ENCODE measurements at places on chromosomes 11 and 22. TPM values are rescaled to one million over a fixed set of nuclear protein-coding genes. Genes with fewer than 3 reads are reported as not detected.

DNA sequence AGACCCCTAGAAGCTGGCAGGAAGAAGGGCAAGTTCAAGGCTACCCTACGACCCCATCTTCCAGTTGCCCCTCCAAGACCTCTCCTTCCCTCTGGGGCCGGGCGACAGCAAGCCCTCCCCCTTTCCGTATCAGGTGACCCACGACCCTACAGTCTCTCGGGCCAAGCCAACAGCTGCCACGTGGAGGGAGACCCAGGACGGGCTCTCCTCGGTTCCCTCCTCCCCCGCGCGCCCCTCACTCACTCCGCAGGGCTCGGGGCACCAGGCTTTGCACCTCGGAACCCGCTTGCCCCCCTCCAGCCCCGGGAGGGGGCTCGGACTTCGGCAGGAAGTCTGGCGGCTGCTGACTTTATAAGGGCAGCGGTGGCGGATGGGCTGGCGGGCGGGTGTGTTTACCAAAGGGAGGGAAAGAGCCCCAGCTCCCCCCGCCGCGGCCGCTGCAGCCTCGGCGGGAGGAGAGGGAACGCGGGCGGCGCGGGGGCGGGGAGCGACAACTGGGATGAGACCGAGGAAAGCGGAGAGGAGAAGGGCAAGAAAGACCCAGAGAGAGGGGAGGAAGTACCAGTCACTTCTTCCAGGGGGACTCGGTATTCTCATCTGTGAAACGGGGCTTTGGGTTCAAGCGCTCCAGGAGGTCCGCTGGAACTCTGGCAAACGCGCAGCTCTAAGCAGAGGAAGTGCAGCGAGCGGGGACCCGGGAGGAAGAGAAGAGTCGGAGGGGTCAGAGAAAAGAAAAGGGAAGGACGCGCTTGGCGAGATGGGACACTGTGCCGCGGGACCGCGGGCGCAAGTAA is 767 bp downstream of the SLC43A1 start:
- peak; percentile 92 for DNase-seq

DNA sequence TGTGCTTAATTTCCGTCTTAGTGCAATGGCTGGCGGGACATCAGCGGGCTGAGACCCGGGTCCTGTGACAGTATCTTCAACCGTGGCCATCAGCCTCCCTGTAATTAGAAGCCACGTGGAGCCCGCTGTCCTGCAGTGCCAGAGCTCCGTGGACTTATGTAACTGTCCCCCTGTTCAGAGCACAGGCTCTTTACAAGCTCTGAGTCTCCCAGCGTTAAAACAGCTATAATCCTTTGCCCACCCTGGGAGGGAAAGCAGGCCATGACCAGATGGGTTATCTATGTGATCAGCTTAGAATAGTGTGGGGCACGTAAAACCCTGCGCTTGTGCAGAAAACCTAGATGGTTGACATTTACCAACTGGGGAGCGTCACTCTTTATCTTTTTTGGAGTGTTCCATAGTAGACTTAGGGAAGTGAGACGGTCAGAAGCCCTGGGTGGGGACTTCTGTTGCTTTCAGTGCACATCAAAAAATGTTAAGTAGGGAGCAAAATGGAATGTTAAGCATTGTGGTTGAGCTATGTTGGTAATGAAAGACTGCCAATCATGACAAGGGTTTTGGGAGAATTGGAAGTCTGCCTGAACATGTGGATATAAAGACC is 103.5 kb upstream of the CADM1 start:
- no peak for DNase-seq

DNA sequence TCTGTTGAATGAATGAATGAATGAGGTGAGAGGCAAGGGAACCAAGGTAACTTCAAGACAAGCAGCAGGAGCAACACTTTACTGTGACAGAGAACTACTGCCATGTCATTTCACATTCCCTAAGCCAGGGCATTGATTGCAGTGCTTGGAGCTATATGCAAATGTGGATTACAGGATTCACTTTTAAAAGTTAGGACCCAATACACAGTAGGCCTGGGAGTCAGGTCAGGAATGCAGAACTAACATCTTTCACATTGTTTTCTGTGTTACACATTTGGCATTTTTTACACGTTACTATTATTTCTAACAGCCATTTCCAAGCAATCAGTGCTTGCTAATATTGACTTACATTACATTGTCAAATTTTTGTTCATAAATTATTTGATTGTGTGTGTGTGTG is 26.2 kb upstream of the ME3 start:
- no peak for DNase-seq

GRCh38 chr11:122232985-122233384 is 117.0 kb upstream of the BLID start:
- DNase-seq, result no peak

GRCh38 chr11:1880746-1881441 is 10.8 kb downstream of the PRR33 start:
- DNase-seq, result peak; percentile 95

DNA sequence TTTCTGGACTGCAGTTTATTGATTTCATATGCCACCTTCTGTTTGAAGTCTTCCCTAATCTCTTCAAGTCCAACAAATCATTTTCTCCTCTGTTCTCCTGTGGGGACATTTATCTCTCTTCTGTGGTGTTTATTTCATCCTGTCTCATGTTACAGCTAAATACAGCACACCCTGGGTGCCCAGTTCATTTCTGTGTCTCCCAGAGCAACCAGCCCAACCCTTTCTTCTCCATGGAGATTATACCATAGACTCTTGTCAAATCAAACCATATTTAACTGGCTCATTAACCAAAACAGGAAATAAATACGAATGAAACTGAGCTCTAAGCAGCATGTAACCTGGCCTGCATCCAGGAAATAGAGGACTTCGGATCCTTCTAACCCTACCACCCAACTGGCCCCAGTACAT is at the start of gene MS4A8:
Gene MS4A8 (plus strand): TSS at position 329 of the 408 bp plus-strand sequence. CDS start 1,249 bp downstream, outside the sequence.
- DNase-seq, result no peak

DNA sequence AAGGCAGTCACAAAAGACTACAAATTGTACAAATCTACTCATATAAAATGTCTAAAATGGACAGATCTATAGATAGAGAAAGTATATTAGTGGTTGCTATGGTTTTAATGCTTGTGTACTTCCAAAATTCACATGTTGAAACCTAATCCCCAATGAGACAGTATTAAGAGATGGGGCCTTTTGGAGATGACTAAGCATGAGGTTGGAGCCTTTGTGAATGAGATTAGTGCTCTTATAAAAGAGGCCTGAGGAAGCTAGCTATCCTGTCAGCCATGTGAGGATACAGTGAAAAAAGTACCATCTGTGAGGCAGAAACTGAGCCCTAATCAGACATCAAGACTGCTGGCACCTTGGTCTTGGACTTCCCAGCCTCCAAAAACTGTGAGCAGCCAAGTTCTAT is 82.6 kb downstream of the CYP2R1 start:
- DNase-seq, result no peak

GRCh38 chr11:13233173-13233745 is 44.3 kb upstream of the BMAL1 start:
- no peak for DNase-seq

DNA sequence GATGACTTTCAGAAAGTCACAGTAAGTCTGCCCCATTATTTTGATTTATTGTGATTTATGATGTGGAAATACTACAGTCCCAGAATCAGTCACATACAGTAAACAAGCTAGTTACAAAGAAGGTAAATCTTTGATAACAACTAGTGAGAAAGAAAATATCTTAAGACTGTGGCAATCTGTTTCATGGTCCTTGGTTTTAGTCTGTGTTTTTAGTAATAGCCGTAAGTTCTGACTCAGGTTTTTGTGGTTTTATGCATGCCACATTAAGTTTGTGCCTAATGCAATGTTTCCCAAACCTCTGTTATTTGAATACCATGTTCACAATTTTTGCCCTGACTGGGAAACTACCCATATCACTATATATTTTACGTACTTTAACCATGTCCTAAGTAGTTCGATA is 6.7 kb downstream of the CEP295 start:
- no peak for DNase-seq

DNA sequence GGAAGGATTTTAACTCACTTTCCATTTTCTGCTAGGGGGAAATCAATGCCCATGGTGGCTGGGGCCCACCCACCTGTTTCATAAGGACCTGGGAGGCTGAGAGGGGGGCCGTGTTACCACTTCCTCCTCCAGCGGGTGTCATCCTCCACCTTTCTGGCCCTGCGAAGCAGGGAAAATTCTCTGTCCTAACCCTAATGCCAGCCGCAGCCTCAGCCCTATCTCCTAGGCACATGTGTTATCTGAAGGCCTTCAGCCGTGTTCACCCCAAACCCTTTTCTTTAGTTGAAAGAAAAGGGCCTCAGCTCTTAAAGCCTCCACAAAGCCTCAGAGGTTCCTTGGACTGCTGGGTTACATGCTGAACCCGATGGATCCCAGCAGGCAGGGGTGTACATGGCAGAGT is 55.4 kb upstream of the NECTIN1 start:
- DNase-seq, result no peak

GRCh38 chr11:122695076-122695615 is 39.6 kb downstream of the UBASH3B start:
- DNase-seq, result no peak

DNA sequence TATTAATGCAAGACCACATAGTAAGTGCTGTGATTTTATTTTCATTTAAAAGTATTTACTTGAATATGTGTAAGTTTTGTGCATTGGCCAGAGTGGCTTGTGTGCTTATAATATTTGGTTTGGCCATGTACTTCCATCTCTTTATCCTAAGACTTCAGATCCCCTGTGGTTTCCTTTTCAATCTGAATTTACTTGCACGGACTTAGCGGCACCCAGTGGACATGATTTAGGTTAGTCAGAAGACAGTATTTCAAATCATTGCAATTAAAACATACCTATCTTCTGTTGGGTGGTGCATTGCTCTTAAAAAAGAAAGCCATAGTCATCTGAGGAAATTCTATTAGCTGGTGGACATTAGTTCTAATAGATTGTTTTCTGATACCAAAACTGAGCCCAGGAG is 30.7 kb downstream of the PIWIL4 start:
- no peak for DNase-seq

GRCh38 chr11:597166-597725 is 18.5 kb downstream of the IRF7 start:
- DNase-seq, result no peak

GRCh38 chr11:88414981-88415413 is 77.5 kb upstream of the CTSC start:
- DNase-seq, result peak; percentile 8

DNA sequence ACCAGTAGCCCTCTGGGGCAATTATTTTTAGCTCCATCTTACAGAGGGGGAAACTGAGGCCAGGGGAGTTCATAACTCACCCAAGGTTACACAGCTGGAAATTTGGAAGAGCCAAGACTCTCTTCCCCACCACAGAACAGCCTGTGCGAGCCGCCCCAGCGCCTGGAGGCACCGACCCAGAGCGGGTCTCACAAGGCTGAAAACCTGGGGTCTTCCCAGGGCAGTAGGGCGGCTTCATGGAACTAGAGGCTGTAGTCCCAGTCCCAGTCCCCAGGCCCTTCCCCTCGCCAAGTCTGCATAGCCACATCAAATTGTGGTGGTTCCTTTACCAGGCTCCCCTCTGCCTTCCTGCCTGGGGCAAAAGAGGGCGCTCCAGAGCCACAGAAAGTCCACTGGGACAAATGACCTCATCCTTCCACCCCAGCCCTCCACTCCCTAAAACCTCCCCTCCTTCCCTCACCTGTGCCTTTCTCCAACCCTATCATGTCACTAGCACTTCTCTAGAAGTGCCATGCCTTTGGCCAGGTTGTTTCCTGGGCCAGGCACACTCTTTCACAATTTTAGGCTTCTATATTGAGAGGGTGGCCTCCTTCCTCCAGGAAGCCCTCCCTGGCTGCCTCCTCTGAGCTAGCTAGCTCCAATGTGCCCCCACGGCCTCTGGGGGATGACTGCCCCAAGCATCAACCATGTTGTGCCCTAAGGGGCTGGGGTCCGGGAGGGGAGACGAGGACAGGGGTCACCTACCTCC is 15.2 kb upstream of the CDC42EP1 start:
- DNase-seq, result peak; percentile 92

- peak; percentile 90 for DNase-seq
Observed at GRCh38 chr11:129143335-129143734, 48.8 kb downstream of the ARHGAP32 start.

DNA sequence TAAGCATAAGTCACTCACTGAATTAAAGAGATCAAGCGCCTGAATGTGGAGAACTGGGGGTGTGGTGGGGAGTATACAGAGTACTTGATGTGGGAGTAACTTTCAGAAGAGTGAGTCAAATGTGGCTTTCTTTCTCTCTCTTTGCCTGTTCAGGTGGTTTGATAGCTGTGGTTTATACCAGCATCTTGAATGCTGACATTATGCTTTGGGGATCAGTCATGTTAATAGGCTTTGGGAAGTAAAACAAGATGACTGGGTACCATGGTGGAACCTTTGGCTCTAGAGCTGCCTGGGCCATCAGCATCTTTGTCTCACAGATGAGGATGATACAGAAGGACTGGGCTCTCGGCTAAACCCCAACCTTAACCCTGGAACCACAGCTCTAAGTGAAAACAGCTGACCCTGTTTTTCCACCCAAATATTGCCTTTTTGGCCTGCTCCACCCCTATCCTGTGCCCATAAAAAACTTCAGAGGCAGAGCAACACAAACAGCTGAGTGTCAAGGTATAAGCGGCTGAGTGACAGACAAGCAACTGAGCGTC is 58.2 kb upstream of the GNAZ start:
- DNase-seq, result no peak

- peak; percentile 93 for DNase-seq
Observed at GRCh38 chr22:25777870-25778269, 35.9 kb downstream of the MYO18B start.

DNA sequence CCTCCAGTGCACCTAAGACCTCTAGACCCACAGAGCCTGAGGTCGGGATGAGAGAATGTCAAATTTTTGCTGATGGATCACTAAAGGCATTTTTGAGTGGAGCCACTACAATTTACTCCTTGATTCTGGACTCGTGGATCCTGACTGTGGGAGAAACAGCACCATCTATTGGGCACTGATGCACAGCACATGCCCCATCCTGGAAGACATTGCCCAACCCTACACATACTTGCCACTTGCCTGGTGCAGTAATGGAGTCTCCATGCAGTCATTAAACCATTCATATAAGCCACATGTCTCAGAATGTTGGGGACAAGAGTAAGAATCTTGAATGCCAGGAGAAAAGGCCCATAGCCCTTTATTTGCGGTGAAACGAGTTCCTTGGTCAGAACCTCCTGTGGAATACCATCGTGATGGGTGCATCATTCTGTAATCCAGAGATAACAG is 103.9 kb downstream of the GGTLC2 start:
- peak; percentile 80 for DNase-seq

The OR52H1 gene
- 0.29 TPM for total RNA-seq

The B3GAT3 gene
- total RNA-seq, result 27.1 TPM

The MS4A2 gene
- total RNA-seq, result not detected

The GPHA2 gene
- not detected for total RNA-seq

The PRRG4 gene
- total RNA-seq, result 0.29 TPM

The TRIM66 gene
- 10.9 TPM for total RNA-seq

The KCNK4 gene
- total RNA-seq, result 0.29 TPM

The ABCC8 gene
- total RNA-seq, result not detected

The CSRP3 gene
- total RNA-seq, result not detected

The LDHA gene
- total RNA-seq, result 680 TPM
